Astrocyte of the spinal cord (primary cell): ENCODE measurements at places on chromosomes 6 and 20.

GRCh38 chr20:3559637-3560036, 88.8 kb downstream of the ATRN start:
- no peak for DNase-seq

GRCh38 chr6:100338090-100338489, 126.6 kb downstream of the SIM1 start:
- no peak for DNase-seq

GRCh38 chr20:20395087-20395486, 27.2 kb downstream of the INSM1 start:
- no peak for DNase-seq

DNA sequence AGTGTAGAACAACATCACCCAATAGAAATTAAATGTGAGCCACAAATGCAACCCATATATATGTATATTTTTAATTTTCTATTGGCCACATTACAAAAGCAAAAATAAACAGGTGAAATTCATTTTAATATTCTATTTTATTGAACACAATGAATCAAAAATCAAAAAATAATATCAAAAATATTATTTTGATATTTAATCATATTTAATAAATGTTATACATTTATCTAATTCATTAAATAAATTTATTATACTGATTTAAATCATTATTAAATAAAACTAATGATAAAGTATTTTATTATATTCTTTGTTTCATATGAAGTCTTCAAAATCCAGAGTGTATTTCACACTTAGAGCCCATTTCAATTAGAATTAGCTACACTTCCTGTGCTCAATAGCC, 98.4 kb upstream of the MANEA start:
- DNase-seq = no peak

DNA sequence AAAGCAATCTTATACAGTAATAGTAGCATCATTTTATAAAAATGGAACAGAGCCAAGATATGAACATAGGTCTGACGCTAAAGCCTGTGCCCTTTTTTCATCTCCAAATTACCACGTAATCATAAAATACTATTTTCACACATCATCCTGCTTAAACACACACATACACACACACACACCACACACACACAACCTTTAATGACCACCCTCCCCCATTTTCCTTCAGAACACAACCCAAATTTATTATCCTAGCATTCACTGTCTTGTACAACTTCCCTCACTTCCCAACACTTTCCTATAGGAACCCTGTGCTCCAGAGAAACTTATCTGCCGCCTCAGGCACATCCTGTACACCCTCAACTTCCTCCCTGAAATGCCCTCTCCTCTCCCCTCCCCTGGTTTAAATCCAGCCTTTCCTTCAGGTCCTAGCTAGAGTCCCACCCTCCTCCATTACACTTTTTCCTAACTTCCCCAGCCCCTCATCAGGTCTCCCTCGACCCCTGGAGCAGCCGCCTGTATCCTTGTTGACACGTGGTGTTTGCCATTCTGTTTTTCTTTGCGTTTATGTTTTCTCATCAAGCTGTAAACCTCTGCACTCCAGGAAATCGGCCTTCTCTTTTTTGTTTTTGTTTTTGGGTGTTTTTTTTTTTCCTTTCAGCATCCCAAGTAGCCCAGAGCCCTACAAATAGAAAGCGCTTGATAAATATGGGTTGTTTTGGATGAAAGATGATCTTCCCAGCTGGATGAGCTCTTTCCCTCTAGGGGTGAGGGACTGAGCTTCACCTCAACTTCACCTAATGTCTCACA, 968 bp upstream of the MMP24 start:
- DNase-seq = no peak

DNA sequence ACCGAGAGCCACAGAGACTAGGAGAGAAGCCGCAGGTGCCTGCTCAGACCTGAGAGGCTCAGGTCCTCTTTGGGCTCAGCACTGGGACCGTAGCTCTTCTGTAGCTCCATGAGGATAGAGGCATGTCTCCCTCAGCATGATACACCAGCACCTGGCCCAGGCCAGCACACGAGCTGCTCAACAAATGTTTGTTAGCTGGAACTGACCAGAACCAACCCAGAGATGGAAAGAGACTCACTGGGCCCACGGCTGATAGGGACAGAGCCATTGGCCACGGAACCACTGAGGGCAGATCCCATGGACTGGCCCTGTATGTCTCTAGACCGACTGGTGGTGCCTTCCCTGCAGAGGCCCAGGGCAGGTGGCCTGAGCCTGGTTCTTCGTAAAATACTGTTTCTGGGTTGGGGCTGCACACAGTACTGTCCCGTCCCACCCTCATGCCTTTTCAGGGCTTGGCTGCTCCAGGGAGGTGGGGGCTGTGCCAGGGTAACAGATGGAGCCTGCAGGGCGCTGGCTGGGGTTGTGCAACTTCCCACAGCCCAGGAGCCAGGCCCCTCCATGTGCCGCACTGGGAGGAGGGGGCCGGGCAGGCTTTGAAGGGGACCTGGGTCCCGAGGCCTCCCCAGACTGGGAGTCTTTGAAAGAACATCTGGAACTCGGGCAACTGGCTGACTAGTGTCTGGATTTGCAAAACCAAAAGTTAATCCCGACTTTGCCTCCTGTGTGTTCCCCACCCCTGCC, 5.2 kb downstream of the C20orf204 start:
- DNase-seq = no peak

- no peak for DNase-seq
These were observed 385.2 kb upstream of the ARID1B start for GRCh38 chr6:156391977-156392376.

- peak; percentile 38 for DNase-seq
These were observed 56.4 kb downstream of the B4GALT5 start for GRCh38 chr20:49657118-49657901.

DNA sequence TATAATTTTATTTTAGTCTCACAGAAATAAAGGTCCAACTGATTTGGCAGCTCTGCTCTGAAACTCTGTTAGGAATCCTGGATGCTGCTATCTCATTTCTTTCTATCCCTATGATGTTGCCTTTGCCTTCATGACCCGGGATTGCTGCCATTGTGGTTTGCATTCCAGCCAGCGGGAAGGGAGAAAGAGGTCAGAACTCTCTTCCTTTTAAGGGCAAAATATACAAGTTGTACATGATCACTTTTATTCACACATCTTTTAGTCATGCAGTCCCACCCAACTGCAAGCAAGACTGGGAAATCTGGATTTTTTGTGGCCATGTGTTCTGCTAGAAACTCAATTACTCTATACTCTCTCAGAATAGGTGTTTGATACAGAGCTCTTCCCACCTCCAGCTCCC, 263.1 kb upstream of the ZFP64 start:
- DNase-seq = peak; percentile 61

DNA sequence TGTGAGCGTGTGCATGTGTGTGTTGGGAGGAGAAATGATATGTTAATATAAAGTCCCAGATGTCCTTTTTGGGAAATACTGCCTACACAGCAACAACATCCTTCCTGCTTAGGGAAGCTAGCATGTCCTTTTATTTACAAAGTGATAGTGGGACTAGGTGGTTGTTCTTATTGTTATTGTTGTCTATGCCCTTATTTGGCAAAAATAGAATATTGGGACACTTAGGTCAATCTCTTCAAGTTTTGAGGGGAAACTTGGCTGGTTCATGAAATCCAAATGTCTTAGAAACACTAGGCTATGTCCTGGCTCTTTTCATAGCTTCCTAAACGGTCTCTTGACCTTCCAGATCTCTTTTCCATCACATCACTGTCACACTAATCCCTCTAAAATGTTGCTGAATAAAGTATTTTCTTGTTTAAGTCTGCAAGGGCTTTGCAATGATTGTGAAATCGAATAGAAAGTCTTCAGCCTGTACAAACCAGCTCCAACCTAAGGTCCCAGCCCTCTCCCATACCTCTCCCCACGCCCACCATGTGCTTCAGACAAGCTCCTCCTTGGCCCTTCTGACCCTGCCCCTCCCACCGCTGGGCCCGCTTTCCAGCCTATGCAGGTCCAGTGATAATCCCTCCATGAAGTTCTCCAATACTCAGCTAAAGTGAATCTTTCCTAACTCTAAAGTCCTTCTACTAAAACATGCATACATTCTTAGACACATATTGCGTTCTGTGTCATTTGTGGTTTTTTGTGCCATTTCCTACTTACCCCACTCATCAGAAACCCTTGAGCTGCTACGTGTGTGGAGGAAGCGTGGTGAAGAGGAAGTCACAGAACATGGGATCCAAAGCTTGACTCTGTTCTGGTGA, 205.1 kb downstream of the LY86 start:
- DNase-seq = no peak

GRCh38 chr20:50514750-50515149, 4.6 kb downstream of the PTPN1 start:
- DNase-seq = no peak

DNA sequence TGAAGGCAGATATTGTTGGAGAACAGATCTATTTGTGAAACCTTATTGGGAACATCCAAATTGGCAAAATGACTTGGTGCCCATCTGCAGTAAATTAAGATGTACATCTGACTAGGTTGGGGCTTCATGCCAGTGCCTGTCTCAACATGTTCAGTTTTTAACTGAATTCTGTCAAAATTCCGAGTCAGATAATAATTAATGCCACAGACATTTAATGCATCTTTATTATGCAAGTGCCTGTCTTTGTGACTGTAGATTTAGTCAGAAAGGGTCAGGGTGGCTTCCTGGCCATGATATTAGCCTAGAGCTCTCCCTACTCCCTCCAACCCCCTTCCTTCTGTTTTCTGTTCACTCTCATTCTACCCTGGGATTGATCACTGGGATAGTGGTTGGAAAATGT, 199.3 kb upstream of the FLRT3 start:
- DNase-seq = no peak

- no peak for DNase-seq
These were observed 12.2 kb downstream of the SLC35F1 start for GRCh38 chr6:117919275-117919674.

- peak; percentile 71 for DNase-seq
These were observed 148.3 kb downstream of the GPX5 start for GRCh38 chr6:28673787-28674671.

DNA sequence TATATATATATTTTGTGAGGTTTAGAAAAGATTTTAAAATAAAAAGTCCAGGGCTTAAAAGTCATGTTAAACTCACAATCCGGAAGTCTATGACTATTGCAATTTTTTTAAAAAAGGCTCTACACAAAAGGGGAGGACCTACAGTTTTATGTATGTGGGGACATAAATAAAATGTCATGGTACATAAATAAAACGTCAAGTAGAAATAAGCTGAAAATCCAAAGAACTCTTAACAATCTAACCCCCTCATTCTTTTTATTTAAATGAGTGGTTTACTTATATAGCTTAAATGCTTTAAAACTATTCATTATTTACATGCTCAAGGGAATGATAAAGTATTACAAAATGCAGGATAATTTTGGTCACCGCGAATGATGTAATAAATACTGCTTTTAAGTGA, 36.2 kb downstream of the STX7 start:
- DNase-seq = no peak

- no peak for DNase-seq
These were observed 40.7 kb downstream of the MAP3K5 start for GRCh38 chr6:136751522-136751956.

DNA sequence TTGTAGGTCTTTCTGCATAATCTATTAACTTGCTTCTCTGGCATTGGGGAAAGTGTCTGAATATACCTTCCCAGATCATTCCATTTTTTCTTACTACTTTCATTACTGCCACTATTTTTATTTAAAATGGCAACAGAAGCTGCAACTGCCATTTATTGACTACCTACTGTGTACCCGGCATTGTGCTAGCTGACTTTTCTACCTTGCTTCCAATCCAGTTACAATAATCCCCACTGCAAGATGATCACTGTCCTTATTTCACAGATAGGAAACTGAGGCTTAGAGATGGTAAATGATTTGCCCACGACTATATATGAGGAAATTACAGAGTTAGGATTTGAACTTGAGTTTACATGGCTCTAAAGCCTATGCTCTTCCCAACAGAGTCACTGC, 129.0 kb downstream of the MAP3K7 start:
- DNase-seq = no peak
